ENCODE measurements at places on chromosomes 11 and 22. TPM values are rescaled to one million over a fixed set of nuclear protein-coding genes. Genes with fewer than 3 reads are reported as not detected.

DNA sequence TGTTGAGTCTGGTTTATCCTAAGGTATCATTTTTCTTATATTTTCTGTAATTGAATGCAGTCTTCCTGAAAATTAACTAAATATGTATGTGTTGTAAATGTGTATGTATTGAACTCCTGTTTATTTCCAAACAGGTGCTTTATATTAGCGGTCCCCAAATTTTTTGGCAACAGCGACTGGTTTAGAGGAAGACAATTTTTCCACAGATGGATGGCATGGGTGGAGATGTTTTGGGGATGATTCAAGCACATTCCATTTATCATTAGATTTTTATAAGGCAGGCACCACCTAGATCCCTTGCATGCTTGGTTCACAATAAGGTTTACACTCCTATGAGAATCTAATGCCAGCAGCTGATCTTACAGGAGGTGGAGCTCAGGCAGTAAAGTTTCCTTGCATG lies 210.5 kb upstream of the ANO3 start:
- no peak for DNase-seq
- H3K36me3 ChIP-seq, result no peaks in the 10 kb centered on the region
- H3K27me3 ChIP-seq, result no peaks in the 10 kb centered on the region
- H3K4me3 ChIP-seq, result no peak overlapping the region
- no peaks in the 10 kb centered on the region for H3K4me1 ChIP-seq
- H3K27ac ChIP-seq, result no peak overlapping the region

- H3K36me3 ChIP-seq, result no peaks in the 10 kb centered on the region
- H3K27ac ChIP-seq, result no peak within 1 kb of the TSS
- H3K27me3 ChIP-seq, result peaks cover 10% of the 10 kb centered on the region
- no peak for DNase-seq
- peaks cover 5% of the 10 kb centered on the region for H3K4me1 ChIP-seq
These were observed at the start of gene USH1C for GRCh38 chr11:17544181-17544622. Gene USH1C (minus strand): TSS chr11:17544416. CDS start chr11:17544307, 109 bp downstream.

DNA sequence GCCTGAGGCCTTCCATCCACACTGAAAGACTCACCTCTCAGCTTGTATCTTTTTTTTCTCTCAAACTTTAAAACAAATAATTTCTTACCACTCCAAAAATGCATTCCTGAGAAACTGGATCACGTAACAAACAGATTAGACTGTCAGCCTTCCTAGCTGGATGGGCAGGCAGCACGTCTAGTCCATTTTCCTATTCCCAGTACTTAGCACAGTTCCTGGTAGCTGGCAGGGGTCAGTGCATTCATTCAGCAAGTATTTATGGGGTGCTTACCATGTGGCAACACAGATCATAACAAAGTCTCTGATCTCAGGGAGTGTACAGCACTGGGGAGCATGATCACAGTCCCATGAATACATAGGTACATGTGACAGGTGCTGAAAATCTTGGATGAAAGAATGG lies 89.6 kb downstream of the UBASH3B start:
- peaks cover 35% of the 10 kb centered on the region for H3K4me1 ChIP-seq
- no peak overlapping the region for H3K4me3 ChIP-seq
- no peaks in the 10 kb centered on the region for H3K36me3 ChIP-seq
- no peaks in the 10 kb centered on the region for H3K27me3 ChIP-seq

GRCh38 chr11:34343153-34343552 lies 14.7 kb downstream of the ABTB2 start:
- no peak overlapping the region for H3K4me3 ChIP-seq
- no peaks in the 10 kb centered on the region for H3K36me3 ChIP-seq
- H3K27ac ChIP-seq, result no peak overlapping the region
- DNase-seq, result no peak
- no peaks in the 10 kb centered on the region for H3K27me3 ChIP-seq

- H3K4me1 ChIP-seq, result no peaks in the 10 kb centered on the region
- no peak for DNase-seq
- H3K27me3 ChIP-seq, result no peaks in the 10 kb centered on the region
- no peak overlapping the region for H3K4me3 ChIP-seq
- H3K27ac ChIP-seq, result no peak overlapping the region
- H3K36me3 ChIP-seq, result no peaks in the 10 kb centered on the region
These were observed 122.3 kb downstream of the KCNQ1 start for GRCh38 chr11:2567026-2567671.

GRCh38 chr11:97111559-97111958 lies 721.7 kb downstream of the JRKL start:
- DNase-seq, result no peak
- H3K27ac ChIP-seq, result no peak overlapping the region
- H3K27me3 ChIP-seq, result no peaks in the 10 kb centered on the region
- H3K4me3 ChIP-seq, result no peak overlapping the region

DNA sequence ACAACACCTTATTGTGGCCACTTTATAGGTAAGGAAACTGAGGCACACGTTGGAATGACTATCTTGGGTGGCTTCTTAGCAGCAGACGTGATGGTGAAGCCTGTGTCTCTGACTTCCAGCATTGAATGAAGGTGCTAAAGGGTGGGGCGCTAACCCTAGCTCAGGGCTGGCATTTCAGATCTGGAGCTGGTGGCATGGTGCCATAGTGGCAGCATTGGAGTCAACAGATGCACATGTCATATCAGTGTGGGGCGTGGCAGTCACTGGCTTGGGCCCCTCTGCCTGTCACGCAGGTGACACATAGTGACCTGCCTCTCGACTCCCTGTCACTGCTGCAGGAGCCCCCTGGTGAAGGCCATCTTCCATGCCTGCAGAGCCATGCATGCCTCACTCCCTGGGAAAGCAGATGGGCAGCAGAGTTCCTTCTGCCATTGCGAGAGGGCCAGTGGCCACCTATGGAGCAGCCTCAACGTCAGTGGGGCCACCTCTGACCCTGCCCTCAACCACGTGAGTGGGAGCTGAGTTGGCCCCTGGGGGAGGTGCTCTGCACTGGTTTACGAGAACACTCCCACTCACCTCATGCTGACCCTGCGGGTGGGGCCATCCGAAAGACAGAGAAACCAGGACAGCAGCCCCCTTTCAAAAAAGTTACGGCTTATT lies 14.8 kb downstream of the SHISA8 start:
- no peak overlapping the region for H3K27ac ChIP-seq
- H3K36me3 ChIP-seq, result peaks cover 100% of the 10 kb centered on the region
- H3K27me3 ChIP-seq, result no peaks in the 10 kb centered on the region
- DNase-seq, result no peak

Gene FOSL1
- total RNA-seq, result 15.1 TPM

Gene MRGPRE
- not detected for total RNA-seq

Measured in upper lobe of left lung (tissue), 6 donors.